Vagina (tissue), 2 donors: ENCODE measurements at places on chromosomes 5 and 9. TPM values are rescaled to one million over a fixed set of nuclear protein-coding genes. Genes with fewer than 3 reads are reported as not detected.

Gene CDC20B
- total RNA-seq = not detected

GRCh38 chr5:125863579-125863978 is 559.6 kb upstream of the GRAMD2B start:
- H3K4me1 ChIP-seq = no peaks in the 10 kb centered on the region
- no peak for DNase-seq
- H3K4me3 ChIP-seq = no peak overlapping the region
- no peaks in the 10 kb centered on the region for H3K36me3 ChIP-seq
- no peaks in the 10 kb centered on the region for H3K27me3 ChIP-seq

Gene CCDC127
- 4.2 TPM for total RNA-seq

DNA sequence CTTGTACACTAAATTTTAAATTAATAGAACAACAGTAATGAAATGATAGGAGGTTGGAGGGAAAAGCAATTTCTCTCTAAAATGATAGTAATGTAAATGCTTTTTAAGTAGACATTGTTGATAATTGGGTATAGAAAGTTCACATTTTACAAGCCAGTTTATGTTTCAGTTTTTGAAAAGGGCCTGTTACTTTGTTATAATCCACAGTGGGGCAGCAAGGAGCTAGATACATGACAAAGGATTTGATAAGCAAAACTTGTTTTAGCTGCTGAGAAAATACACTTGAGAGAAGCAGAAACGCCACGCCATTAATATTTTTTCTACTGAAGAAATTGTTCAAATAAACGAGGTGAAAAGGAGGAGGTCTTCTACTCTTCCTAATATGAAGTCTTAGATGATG is 30.2 kb downstream of the SREK1 start:
- H3K27me3 ChIP-seq = no peaks in the 10 kb centered on the region
- peaks cover 5% of the 10 kb centered on the region for H3K36me3 ChIP-seq
- no peaks in the 10 kb centered on the region for H3K4me1 ChIP-seq
- no peak overlapping the region for H3K27ac ChIP-seq

DNA sequence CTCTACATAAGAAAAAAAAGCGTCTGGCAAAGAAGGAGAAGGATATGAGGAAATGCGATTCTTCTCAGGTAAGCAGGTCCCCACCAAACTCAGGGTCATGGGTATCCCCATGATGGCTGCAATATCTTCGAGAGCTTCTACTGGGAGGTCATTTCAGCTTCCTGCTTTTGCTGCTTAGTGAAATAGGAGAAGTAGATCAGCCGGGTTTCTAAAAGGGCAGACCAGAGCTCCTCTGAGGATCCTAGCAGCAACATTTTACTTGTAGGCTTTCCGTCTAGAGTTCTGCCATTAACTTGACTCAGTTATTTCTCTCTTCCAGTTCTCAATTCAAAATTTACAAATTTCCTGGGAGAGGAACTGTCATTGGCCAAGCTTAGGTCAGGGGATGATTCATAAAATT is 134.7 kb downstream of the DPYSL3 start:
- H3K4me1 ChIP-seq = no peaks in the 10 kb centered on the region
- H3K4me3 ChIP-seq = no peak overlapping the region
- H3K27me3 ChIP-seq = no peaks in the 10 kb centered on the region
- no peak overlapping the region for H3K27ac ChIP-seq

- H3K36me3 ChIP-seq = no peaks in the 10 kb centered on the region
- H3K27ac ChIP-seq = no peak overlapping the region
- H3K4me3 ChIP-seq = no peak overlapping the region
- no peak for DNase-seq
These were observed 14.0 kb downstream of the SEC61B start for GRCh38 chr9:99235926-99236634.

Gene PTPN3
- 15.5 TPM for total RNA-seq

- H3K27me3 ChIP-seq = no peaks in the 10 kb centered on the region
- no peak for DNase-seq
- H3K36me3 ChIP-seq = no peaks in the 10 kb centered on the region
These were observed 106.7 kb upstream of the CPEB4 start for GRCh38 chr5:173781432-173781815.

Gene PGM5
- 102 TPM for total RNA-seq

DNA sequence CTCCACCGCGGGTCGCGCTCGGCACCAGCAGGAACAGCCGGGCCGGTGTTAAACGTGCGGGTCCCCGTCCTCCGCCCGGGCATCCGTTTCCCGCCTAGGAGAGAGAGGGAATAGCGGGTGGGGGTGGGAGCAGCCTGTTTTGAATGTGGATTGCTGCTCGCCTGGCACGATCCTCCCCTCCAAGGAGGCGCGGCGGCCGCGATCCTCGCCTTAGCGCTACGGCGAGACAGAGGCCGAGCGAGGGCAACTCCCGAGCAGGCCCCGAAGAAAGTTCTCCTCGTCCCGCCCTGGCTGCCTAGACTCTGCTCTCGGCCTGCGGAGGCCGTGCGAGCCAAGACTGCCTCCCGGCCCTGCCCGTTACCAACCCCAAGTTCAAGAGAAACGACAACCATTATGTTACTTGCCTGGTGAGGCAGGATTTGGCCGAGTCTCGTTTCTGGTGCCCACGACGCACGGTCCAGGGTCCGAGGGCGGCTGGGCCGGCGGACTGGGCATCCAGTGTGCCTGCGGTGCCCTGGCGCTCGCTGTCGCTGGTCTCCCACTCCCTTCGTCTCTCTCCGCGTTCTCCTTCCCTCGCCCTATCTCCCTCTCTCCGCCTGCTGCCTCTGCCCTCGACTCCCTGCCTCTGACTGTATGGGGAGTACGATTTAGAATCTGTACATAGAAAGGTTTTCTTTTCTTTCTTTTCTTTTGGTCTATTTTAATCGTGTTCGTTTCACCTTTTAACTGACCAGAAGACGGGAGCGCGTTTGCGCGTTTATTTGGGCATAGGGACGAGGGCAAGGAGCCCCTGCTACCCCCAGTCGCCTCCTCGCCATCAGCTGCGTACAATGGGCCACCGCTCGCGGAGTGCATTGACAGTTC is 724 bp downstream of the NR2F1-AS1 start:
- H3K4me3 ChIP-seq = peak overlapping the region; percentile 82
- peak overlapping the region; percentile 89 for H3K27ac ChIP-seq
- H3K4me1 ChIP-seq = peaks cover 39% of the 10 kb centered on the region
- H3K27me3 ChIP-seq = no peaks in the 10 kb centered on the region
- DNase-seq = no peak

DNA sequence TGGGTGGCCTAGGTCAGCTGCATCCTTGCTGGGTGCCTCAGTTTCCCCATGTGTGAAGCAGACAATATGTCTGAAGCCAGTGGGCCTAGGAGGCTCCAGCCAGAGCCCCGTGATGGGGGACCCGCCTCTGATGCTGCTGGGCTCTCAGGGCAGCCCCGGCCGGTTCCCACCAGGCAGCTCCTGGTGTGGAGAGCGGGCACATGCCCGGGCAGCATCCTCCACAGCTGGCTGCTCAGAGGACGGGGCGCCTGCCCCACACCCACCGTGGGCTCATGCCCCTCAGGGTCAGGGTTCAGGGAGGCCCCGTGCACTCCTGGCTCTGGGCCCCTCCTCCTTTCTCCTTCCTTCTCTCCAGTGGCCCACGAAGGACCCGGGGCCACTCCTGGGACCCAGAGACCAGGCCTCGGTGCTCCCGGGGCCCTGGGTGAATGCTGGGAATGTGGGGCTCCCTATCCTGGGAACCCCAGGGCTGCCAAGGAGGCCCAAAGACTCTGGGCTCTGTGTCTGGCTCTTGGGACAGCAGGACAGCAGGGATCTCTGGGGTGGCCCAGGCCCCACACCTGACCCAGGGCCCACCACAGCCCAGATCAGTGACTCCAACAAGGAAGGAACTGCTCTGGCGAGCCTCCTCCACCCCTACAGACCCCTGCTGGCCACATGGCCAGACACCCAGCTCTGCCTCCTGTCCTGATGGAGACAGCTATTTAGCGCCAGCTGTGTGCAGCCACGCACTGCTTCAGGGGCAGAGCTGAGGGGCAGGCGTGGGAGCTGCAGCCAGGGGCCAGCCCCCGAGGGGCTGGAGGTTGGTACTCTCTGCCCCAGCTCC is 39.5 kb upstream of the EGFL7 start:
- H3K4me1 ChIP-seq = peaks cover 87% of the 10 kb centered on the region
- DNase-seq = no peak
- H3K4me3 ChIP-seq = no peak overlapping the region
- H3K36me3 ChIP-seq = no peaks in the 10 kb centered on the region

Gene MRPS2
- 50.1 TPM for total RNA-seq

DNA sequence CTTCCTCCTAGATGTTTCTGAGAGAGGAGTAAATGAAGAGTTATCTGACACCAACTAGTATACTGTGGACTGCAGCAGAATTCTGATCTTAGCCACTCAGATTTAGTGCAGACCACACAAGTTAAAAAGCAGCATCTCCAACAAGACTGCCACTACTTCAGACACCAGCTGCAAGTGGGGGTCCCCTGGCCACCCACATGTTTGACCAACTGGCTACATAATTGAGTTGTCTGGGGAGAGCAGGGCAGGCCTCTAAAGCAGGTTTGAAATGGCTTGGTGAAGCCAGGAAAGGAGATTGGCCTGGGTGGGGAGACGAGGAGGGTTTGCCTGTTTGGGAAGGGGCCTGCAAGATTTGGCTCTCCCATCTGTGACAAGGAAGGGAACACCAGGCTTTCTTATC is 40.5 kb upstream of the FAM81B start:
- no peaks in the 10 kb centered on the region for H3K36me3 ChIP-seq
- H3K4me3 ChIP-seq = no peak overlapping the region
- H3K27me3 ChIP-seq = no peaks in the 10 kb centered on the region
- no peak overlapping the region for H3K27ac ChIP-seq

Gene PAEP
- total RNA-seq = not detected

- H3K36me3 ChIP-seq = no peaks in the 10 kb centered on the region
- H3K4me1 ChIP-seq = no peaks in the 10 kb centered on the region
- no peak for DNase-seq
- no peak overlapping the region for H3K27ac ChIP-seq
- H3K4me3 ChIP-seq = no peak overlapping the region
These were observed 57.0 kb upstream of the LIFR start for GRCh38 chr5:38613490-38613889.

Gene FGF18
- 1.7 TPM for total RNA-seq

GRCh38 chr5:176547802-176548201 is 1.3 kb upstream of the CDHR2 start:
- DNase-seq = no peak
- no peaks in the 10 kb centered on the region for H3K27me3 ChIP-seq
- H3K27ac ChIP-seq = no peak overlapping the region

DNA sequence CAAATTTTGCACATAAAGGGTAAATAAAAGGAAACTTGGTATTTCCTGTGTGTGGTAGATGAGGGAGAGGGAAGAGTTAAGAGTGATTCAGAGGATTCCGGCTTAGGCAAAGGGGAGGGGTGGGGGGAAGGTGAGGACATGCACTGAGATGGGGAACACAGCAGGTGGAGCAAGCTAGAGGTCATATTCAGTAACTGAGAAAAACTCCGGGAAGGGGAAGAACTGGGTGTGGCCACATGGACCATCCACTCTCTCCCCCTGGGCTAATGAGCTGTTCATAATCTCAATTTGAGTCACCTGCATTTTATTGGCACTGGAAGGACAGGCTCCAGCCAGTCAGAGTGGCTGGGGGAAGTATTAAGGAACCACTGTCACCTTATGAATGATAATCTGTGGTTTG is 45.1 kb upstream of the UGCG start:
- no peak overlapping the region for H3K27ac ChIP-seq
- no peaks in the 10 kb centered on the region for H3K27me3 ChIP-seq
- DNase-seq = no peak
- H3K36me3 ChIP-seq = no peaks in the 10 kb centered on the region

DNA sequence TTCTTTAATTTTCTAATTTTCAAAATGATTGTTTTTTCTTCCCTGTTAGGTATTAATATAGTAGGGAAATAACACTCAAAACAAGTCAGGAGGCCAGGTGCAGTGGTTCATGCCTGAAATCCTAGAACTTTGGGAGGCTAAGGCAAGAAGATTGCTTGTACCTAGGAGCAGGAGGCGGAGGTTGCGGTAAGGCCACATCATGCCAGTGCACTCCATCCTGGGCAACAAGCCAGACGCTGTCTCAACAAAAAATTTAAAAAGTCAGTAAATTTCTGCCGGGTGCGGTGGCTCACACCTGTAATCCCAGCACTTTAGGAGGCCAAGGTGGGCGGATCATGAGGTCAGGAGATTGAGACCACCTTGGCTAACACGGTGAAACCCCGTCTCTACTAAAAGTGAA is 10.2 kb upstream of the CDK7 start:
- H3K36me3 ChIP-seq = peaks cover 17% of the 10 kb centered on the region
- DNase-seq = no peak
- peaks cover 2% of the 10 kb centered on the region for H3K4me1 ChIP-seq

- no peaks in the 10 kb centered on the region for H3K36me3 ChIP-seq
- no peaks in the 10 kb centered on the region for H3K4me1 ChIP-seq
- H3K4me3 ChIP-seq = no peak overlapping the region
- no peak overlapping the region for H3K27ac ChIP-seq
- H3K27me3 ChIP-seq = no peaks in the 10 kb centered on the region
- DNase-seq = no peak
These were observed 566.6 kb downstream of the TLE1 start for GRCh38 chr9:81122749-81123148.

Gene SV2C
- 3.4 TPM for total RNA-seq

Gene ZNF883
- 0.98 TPM for total RNA-seq

DNA sequence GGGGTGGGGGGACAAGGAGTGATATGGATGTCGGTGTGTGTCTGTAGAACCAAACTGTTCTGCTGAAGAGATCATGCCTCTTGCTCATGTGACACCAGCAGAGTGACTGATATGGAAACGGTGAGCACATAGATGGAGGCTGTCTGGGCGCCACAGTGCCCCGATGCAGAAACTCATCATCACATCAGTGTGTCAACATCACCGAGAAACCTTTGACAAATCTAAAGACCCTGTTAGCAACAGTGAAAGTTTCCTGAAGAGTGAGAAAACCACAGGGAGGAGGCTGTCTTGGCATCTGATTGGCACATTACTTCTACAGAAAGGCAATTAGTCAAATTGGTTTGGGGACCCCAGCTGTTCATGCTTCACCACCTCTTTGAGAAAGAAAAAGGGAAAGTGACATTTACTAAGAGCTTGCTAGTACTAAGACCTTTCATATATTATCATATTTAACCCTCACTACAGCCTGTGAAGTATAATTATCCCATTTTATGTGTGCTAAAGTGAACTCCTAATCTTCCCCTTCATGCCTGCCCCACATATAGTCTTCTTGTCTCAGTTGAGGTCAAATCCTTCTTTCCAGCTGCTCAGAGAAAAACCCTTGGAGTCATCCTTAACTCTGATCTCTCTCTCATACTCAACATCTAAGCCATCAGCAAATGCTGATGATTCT is 25.6 kb downstream of the CSF2 start:
- DNase-seq = no peak
- H3K27me3 ChIP-seq = no peaks in the 10 kb centered on the region
- H3K27ac ChIP-seq = no peak overlapping the region

Gene EQTN
- not detected for total RNA-seq
